Activated CD4-positive, alpha-beta T cell treated with anti-CD3 and anti-CD28 coated beads, Interleukin-2, amount 10 ng/mL, durations not matched to agents 24 days and 14 days (primary cell): ENCODE measurements at places on chromosomes 4 and X. TPM values are rescaled to one million over a fixed set of nuclear protein-coding genes. Genes with fewer than 3 reads are reported as not detected.

The CCKAR gene
- total RNA-seq: not detected in 2 replicates

The CXXC4 gene
- not detected in 2 replicates for total RNA-seq

The TMSB15A gene
- 0.31 TPM in 1 of 2 replicates, not detected in the other for total RNA-seq

The DCX gene
- not detected in 2 replicates for total RNA-seq

The GPR34 gene
- 0.16 and 0.43 TPM in 2 replicates for total RNA-seq

The HEPH gene
- not detected in 2 replicates for total RNA-seq

The PABPC4L gene
- not detected in 2 replicates for total RNA-seq

The ITIH6 gene
- total RNA-seq: not detected in 2 replicates

The ATP1B4 gene
- not detected in 2 replicates for total RNA-seq

The ELOVL6 gene
- 14.5 and 15.6 TPM in 2 replicates for total RNA-seq

The WDFY3 gene
- 0.59 and 0.75 TPM in 2 replicates for total RNA-seq

DNA sequence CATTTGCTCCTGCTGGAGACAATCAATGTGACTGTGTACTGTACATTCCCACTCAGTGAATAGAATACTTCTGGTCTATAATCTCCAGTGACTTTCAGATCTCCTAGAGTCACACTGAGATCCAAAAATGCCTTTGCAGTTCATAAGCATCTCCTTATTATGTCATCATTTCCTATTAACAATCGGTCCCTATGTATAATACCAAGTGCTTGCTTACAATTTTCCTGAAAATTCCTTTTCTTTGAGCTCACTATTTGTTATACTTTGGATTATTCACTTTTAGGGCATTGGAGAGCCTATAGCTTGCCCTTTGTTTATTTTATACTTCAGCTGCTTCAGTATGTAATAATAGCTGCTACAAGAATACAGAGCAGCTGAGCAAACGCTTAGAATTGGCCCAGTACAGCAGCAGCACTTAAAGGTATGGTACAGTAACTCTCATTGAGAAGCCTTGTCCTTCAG is 313.0 kb downstream of the DCTD start:
- H3K4me3 ChIP-seq: no peak overlapping the region
- H3K27ac ChIP-seq: no peak overlapping the region
- no peaks in the 10 kb centered on the region for H3K27me3 ChIP-seq
- DNase-seq: no peak

- no peak overlapping the region for H3K27ac ChIP-seq
- H3K4me1 ChIP-seq: peaks cover 4% of the 10 kb centered on the region
- H3K36me3 ChIP-seq: no peaks in the 10 kb centered on the region
- DNase-seq: no peak
- no peak overlapping the region for H3K4me3 ChIP-seq
- H3K27me3 ChIP-seq: no peaks in the 10 kb centered on the region
These were observed 34.1 kb upstream of the SRD5A3 start for GRCh38 chr4:55311792-55312488.

DNA sequence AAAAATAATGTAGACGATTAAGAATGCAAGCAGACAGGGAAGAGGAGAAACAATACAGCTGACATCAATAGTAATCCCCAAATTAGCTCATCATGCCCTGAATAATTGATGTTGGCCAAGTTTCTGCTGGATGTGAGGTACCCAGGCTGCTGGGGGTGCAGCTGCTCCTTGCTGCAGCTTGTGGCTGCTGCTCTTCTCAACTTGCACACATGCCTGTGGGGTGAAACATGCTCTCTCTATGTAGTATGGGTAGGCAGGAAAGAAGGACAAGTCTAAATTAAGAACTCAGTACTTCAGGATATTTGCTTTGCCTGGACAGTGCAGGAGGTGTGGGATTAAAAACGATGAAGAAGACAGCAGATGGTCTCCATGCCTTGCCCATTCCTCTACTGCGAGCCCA is 16.7 kb downstream of the EDA2R start:
- H3K36me3 ChIP-seq: peaks cover 2% of the 10 kb centered on the region
- DNase-seq: no peak
- no peak overlapping the region for H3K27ac ChIP-seq
- H3K4me3 ChIP-seq: no peak overlapping the region
- no peaks in the 10 kb centered on the region for H3K27me3 ChIP-seq

- no peak overlapping the region for H3K27ac ChIP-seq
- no peaks in the 10 kb centered on the region for H3K27me3 ChIP-seq
- peak; percentile 73 for DNase-seq
- peaks cover 23% of the 10 kb centered on the region for H3K4me1 ChIP-seq
- peak overlapping the region; percentile 3 for H3K4me3 ChIP-seq
- H3K36me3 ChIP-seq: peaks cover 33% of the 10 kb centered on the region
These were observed 23.5 kb downstream of the INTS6L start for GRCh38 chrX:135543924-135544323.

GRCh38 chrX:17030580-17031270 is 84.3 kb downstream of the REPS2 start:
- H3K4me3 ChIP-seq: no peak overlapping the region
- no peak overlapping the region for H3K27ac ChIP-seq
- H3K36me3 ChIP-seq: no peaks in the 10 kb centered on the region
- H3K27me3 ChIP-seq: peaks cover 5% of the 10 kb centered on the region

- DNase-seq: no peak
- H3K4me3 ChIP-seq: no peak overlapping the region
- H3K27me3 ChIP-seq: no peaks in the 10 kb centered on the region
- H3K27ac ChIP-seq: no peak overlapping the region
These were observed 254.6 kb downstream of the GASK1B start for GRCh38 chr4:157918036-157918832.

DNA sequence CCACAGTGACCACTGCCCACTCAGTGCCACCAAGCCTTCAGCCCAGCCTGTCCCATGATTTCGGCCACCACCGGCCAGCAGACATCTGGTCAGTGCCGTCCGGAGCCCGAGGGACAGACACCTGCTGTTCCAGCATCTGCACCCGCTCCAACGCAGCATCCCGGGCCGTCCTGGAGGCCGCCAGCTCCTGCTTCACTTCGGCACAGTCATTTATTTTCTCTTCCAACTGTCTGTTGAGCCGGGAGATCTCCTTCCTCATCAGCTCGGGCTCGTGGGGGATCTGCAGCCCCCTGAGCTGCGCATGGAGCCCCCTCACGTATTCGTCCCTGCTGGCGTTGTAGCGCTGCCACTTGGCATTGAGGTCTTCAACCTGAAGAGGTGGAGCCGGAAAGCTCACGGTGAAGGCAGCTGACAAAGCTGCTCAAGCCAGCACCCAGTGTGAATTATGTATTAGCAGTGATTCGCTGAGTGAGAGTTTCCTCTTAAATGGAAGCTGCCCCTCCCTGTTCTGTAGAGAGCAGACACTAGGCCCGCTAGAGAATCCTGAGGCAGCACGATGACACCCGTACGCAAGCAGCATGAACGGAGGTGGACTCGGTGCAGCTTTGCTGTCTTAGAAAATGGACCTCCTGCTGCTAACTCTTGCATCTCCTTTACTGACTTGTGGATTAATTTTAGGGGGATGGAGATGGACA is 11.4 kb downstream of the TNIP2 start:
- no peak for DNase-seq
- H3K36me3 ChIP-seq: peaks cover 68% of the 10 kb centered on the region
- peak overlapping the region; percentile 94 for H3K27ac ChIP-seq
- H3K27me3 ChIP-seq: no peaks in the 10 kb centered on the region
- H3K4me1 ChIP-seq: peaks cover 52% of the 10 kb centered on the region

GRCh38 chrX:128216364-128216763 is 164.2 kb upstream of the ACTRT1 start:
- no peaks in the 10 kb centered on the region for H3K4me1 ChIP-seq
- no peak overlapping the region for H3K27ac ChIP-seq
- no peaks in the 10 kb centered on the region for H3K36me3 ChIP-seq
- no peak for DNase-seq

- H3K27me3 ChIP-seq: peaks cover 35% of the 10 kb centered on the region
- peaks cover 5% of the 10 kb centered on the region for H3K4me1 ChIP-seq
- peak overlapping the region; percentile 74 for H3K4me3 ChIP-seq
- H3K36me3 ChIP-seq: no peaks in the 10 kb centered on the region
- peak; percentile 51 for DNase-seq
- no peak overlapping the region for H3K27ac ChIP-seq
These were observed 929 bp downstream of the ESX1 start for GRCh38 chrX:104253567-104254441.

DNA sequence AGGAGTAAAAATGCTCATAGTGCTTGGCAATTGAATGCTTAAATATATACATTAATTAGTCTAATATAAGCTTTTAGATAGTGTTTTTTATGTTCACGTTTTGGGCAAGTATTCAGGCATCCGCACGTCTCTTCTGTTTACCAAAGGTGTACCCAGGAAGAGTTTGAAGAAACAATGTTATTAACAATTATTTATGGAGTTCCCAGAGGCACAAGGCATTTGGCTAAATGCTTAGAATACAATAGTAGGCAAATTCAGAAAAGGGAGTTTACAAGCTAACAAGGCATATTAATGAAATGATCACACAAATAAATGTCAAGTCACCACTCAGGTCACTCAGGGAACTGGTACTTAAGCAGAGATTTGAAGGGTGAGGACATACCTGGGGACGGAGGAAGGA is 294.8 kb downstream of the TENM3 start:
- no peak for DNase-seq
- no peaks in the 10 kb centered on the region for H3K27me3 ChIP-seq

- H3K4me3 ChIP-seq: no peak overlapping the region
- H3K36me3 ChIP-seq: no peaks in the 10 kb centered on the region
- H3K27ac ChIP-seq: no peak overlapping the region
- peaks cover under 1% of the 10 kb centered on the region for H3K27me3 ChIP-seq
- peaks cover 24% of the 10 kb centered on the region for H3K4me1 ChIP-seq
- no peak for DNase-seq
These were observed 55.3 kb downstream of the ARHGAP10 start for GRCh38 chr4:147787204-147787603.

GRCh38 chr4:137649711-137650450 is 117.6 kb upstream of the PCDH18 start:
- H3K27ac ChIP-seq: no peak overlapping the region
- no peaks in the 10 kb centered on the region for H3K27me3 ChIP-seq
- DNase-seq: no peak
- H3K36me3 ChIP-seq: no peaks in the 10 kb centered on the region
- no peak overlapping the region for H3K4me3 ChIP-seq

GRCh38 chrX:26138274-26138673 is at the start of gene MAGEB18:
Gene MAGEB18, plus strand, starts transcription at chrX:26138343. Its CDS starts 643 bp downstream, at chrX:26138986.
- H3K27ac ChIP-seq: no peak within 1 kb of the TSS
- DNase-seq: no peak
- no peaks in the 10 kb centered on the region for H3K36me3 ChIP-seq
- H3K27me3 ChIP-seq: no peaks in the 10 kb centered on the region
- H3K4me3 ChIP-seq: no peak within 1 kb of the TSS

DNA sequence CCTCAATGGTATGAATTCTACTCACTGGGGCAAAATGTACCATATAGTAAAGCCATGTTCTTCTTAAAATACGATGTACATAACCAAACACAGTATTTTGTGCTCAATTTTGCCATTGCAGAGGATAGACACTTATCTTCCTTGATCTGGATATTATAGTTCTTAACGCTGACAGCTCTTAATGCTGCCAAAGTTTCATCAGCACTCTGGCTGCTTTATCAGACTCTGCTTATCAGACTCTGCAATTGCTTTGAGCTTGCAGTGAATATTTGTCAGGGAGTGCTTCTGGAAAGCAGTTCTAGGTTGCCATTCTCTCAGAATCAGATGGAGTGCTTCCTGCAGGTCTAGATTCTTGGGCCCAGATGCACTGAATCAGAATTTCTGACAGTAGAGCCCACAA is 863.1 kb downstream of the CCSER1 start:
- no peak overlapping the region for H3K4me3 ChIP-seq
- no peaks in the 10 kb centered on the region for H3K36me3 ChIP-seq
- H3K27me3 ChIP-seq: no peaks in the 10 kb centered on the region

GRCh38 chr4:8586246-8586645 is 6.1 kb downstream of the GPR78 start:
- H3K27ac ChIP-seq: no peak overlapping the region
- no peak overlapping the region for H3K4me3 ChIP-seq
- no peak for DNase-seq
- no peaks in the 10 kb centered on the region for H3K4me1 ChIP-seq
- no peaks in the 10 kb centered on the region for H3K36me3 ChIP-seq

DNA sequence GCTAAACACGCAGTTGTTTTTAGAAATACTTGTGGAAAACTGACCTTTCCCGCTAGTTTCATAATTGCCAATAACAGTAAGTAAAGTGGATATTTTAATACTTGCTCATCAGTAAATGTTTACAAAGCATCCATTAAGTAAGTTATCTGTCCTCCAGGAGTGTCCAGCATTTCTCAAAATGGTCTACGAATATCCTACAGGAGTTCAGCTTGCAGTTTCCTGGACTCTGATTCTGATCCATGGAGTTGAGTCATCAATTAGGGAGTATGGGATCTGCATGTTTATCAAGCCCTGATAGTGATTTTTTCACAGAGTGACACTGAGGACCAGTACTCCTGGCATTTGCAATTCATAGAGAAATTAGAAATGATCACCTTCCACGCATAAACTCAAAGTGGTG is 325.2 kb upstream of the AADAT start:
- no peak overlapping the region for H3K4me3 ChIP-seq
- no peaks in the 10 kb centered on the region for H3K36me3 ChIP-seq
- H3K4me1 ChIP-seq: no peaks in the 10 kb centered on the region
- no peak for DNase-seq

GRCh38 chr4:174828845-174829701 is at the start of gene GLRA3:
Gene GLRA3, minus strand, starts transcription at chr4:174829247. Its CDS starts 436 bp downstream, at chr4:174828811.
- peaks cover 7% of the 10 kb centered on the region for H3K27me3 ChIP-seq
- peak within 1 kb of the TSS; percentile 12 for H3K4me3 ChIP-seq
- no peaks in the 10 kb centered on the region for H3K36me3 ChIP-seq
- DNase-seq: peak; percentile 66

GRCh38 chr4:10461850-10462400 is 4.7 kb upstream of the ZNF518B start:
- H3K4me3 ChIP-seq: peak overlapping the region; percentile 84
- no peak for DNase-seq
- no peak overlapping the region for H3K27ac ChIP-seq

- peaks cover 54% of the 10 kb centered on the region for H3K36me3 ChIP-seq
- no peak overlapping the region for H3K27ac ChIP-seq
- peaks cover 2% of the 10 kb centered on the region for H3K4me1 ChIP-seq
- DNase-seq: no peak
- H3K27me3 ChIP-seq: no peaks in the 10 kb centered on the region
These were observed 27.4 kb upstream of the MRFAP1 start for GRCh38 chr4:6612961-6613675.

DNA sequence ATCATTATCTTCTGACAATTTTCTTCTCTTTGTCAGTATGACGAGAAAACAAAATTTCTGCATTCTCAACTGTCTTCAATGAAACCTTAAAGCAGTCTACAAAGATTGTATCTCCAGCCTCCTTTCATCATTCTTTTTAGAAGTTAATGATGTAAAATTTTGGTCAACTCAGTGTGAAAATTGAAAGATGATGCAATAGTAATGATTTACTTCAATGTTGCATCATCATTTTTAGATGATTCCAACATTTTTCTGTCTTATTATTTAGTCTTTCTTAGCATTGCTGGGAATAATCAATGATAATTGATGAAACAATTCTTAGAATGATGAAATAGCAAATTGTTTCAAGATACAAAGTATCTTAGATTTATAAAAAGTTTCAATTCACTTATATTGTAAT is 372.7 kb downstream of the C4orf33 start:
- H3K4me1 ChIP-seq: no peaks in the 10 kb centered on the region
- DNase-seq: no peak
- H3K27ac ChIP-seq: no peak overlapping the region
- H3K27me3 ChIP-seq: no peaks in the 10 kb centered on the region

GRCh38 chr4:38179690-38180377 is 219.6 kb downstream of the PTTG2 start:
- DNase-seq: peak; percentile 92
- H3K4me1 ChIP-seq: peaks cover 30% of the 10 kb centered on the region
- H3K4me3 ChIP-seq: no peak overlapping the region
- peaks cover 17% of the 10 kb centered on the region for H3K27me3 ChIP-seq
- no peak overlapping the region for H3K27ac ChIP-seq
